ENCODE measurements at places on chromosomes 2 and 18.

DNA sequence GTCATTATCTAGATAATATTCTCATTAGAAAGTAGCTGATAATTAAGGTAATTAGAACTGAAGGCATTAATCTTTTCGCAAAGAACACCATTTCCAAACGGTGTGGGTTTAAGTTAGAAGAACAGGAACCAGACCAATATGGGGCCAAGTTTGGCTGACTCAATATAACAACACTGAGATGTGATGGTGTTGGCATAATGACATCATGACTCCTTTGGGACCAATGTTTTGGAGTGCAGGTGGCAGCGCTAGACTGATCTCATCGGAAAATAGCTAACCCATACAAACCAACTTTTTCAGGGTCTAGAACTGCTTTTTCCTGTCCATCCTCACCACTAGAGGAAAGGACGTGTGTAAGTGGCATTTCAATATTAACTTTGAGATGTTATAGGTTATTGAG lies 1171.7 kb upstream of the ZEB2 start:
- no peak for DNase-seq

- DNase-seq = no peak
Observed at GRCh38 chr2:28509361-28509760, 13.5 kb downstream of the PLB1 start.

GRCh38 chr2:17388798-17389197 lies 129.4 kb downstream of the RAD51AP2 start:
- DNase-seq = no peak

DNA sequence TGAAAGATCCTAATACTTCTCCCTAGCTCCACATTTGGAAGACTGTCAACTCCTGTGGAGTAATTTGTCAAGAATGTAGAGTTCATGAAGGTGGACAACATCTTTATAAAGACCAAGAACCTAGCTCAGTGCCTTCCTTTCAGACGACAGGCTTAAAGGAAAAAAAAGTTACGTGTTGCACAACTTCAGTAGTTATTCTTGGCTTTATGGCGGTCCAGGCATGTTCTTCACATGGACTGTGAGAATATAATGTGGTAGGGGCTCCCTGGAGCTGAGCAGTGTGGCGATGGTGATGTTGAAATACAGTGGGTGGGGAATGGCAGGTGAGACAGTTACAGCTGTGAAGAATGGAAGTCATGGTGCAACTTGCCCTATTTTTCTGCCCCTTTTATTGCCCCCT lies 3.9 kb downstream of the TAF1B start:
- no peak for DNase-seq

GRCh38 chr18:74204526-74205152 lies 56.3 kb downstream of the TIMM21 start:
- no peak for DNase-seq

GRCh38 chr2:40036241-40036640 lies 257.2 kb upstream of the THUMPD2 start:
- DNase-seq = no peak

GRCh38 chr2:229152674-229153073 lies 118.4 kb downstream of the PID1 start:
- no peak for DNase-seq

DNA sequence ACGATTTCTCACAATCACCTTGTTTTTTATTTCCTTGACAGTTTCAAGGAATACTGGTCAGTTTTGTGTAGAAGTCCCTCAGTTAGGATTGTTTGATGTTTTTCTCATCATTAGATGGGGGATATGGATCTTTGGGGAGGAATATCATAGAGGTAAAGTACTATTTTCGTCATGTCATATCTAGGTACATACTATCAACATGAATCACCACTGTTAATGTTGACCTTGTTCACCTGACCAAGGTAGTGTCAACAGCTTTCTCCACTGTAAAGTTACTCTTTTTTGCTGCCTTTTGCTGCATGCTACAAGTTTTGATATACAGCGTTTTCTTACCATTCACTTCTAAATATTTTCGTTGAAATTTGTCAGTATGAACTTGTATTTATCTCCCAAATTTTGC lies 32.7 kb downstream of the NLRC4 start:
- DNase-seq = no peak

- DNase-seq = no peak
Observed at GRCh38 chr18:5890331-5891183, 4.8 kb downstream of the TMEM200C start.

DNA sequence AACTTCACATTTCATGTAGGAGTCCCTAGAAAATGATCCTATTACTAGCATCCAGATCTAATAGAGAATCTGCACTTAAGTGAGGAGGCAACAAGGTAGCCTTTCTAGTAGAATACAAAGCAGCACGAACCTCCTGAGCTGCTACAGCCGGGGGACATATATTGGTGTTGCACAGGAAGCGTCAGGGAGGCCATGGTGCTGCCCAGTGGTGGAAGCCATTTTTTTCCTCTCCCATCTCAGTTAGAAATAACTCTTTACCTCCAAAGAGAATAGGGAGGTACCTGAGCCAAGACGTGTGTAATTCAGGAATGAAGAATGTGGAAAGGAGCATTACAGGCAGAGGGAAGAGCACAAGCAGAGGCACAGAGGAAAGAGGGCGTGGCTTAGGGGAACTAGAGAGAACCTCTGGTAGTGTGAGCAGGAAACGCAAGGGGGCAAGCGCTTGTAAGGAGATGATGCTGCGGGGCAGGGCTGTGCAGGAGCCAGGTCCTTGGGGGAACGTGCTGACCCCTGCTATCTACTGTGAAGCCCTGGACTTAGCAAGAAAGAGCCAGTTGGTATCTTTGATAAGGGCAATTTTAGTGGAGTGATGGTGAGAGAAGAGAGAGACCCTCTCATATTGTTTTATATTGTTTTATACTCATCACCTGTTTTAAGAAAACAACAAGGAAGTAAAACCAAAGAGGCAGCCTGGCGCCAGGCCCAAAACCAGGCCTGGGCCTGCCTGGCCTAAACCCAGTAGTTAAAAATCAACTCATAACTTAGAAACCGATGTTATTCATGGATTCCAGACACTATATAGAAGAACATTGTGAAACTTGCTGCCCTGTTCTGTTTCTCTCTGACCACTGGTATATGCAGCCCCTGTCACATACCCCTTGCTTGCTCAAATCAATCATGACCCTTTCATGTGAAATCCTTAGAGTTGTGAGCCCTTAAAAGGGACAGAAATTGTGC lies 50.0 kb upstream of the TTC39C start:
- DNase-seq = no peak

DNA sequence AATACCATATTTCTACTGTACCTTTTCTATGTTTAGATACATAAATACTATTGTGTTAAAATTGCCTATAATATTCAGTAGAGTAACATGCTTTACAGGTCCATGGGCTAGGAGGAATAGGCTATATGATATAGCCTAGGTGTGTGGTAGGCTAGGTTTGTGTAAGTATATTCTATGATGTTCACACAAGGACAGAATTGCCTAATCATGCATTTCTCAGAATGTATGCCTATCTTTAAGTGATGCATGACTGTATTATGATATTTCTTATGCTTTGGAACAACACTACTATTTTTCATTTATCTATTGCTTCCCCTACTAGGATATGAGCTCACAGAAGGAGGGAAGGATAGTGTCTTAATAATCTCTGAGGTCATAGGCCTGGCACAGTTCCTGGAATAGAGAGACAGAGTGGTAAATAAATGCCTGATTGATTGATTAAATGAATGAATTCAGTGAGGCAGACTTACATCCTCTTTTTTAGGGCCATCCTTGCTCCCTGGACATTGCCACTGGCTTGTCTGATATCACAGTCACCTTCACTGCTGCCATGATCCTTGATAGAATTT lies 121.0 kb downstream of the MYO3B start:
- DNase-seq = no peak

GRCh38 chr2:205407984-205408383 lies 274.3 kb upstream of the NRP2 start:
- no peak for DNase-seq

DNA sequence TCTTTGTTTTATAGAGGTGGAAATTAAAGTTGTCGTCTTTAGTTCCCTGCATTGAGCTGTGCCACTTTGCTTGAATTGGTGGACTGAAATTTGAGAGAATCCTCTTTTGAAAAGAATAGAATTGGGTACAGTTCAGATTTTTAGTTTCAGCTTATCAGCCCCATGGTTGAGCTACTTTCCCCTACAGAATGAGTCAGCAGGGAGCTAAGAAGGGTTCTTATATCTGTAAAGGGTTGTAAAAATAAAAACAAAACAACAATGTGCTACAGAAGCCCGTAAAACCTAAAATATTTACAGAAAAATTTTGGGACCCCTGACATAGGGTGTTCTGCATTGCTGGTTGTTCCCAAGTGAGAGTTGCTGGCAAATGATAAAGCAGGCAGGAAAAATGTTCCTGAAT lies 12.6 kb downstream of the SLC20A1 start:
- no peak for DNase-seq

Data from cortex of kidney (tissue), 1 donor.